ENCODE measurements at places on chromosomes 12 and 14.

DNA sequence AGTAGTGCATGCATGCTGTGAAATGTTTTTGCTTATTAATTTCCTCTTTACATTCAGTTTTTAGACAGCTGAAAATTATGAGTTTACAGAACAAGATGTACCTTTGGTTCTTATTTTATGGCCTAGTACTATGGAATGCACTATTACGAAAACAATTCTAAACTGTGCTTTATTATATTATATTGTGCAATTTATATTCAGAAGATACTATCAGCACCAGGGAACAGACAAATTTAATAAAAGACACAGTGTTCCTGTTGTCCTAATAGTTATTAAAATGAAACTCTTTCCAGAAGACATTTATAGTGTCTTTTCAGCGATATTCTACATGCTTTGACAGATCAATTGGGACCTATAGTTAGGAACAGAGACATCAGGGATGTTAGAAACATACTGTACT lies 427.3 kb downstream of the BTG1 start:
- DNase-seq, result no peak

GRCh38 chr12:125683748-125684381 lies 618.6 kb downstream of the AACS start:
- no peak for DNase-seq

DNA sequence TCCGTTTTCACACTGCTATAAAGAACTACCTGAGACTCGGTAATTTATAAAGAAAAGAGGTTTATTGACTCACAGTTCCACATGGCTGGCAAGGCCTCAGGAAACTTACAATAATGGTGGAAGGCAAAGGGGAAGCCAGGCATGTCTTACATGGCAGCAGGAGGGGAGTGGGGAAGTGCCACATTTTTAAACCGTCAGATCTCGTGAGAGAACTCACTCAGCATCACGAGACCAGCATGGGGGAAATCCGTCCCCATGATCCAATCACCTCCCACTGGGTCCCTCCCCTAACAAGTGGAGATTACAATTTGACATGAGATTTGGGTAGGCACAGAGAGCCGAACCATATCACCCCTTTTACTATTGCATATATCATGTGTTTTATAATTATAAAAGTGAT lies 2.0 kb upstream of the PIGH start:
- no peak for DNase-seq

GRCh38 chr14:61889914-61890351 lies 127.7 kb downstream of the SNAPC1 start:
- DNase-seq, result no peak

GRCh38 chr14:21913759-21914158 lies 240.1 kb upstream of the OR4E1 start:
- peak; percentile 78 for DNase-seq

GRCh38 chr12:26047401-26048226 lies 77.2 kb downstream of the BHLHE41 start:
- DNase-seq, result no peak
